ENCODE measurements at places on chromosomes 6 and 20. TPM values are rescaled to one million over a fixed set of nuclear protein-coding genes. Genes with fewer than 3 reads are reported as not detected.

SIGLEC1 gene
- 17.3 TPM for total RNA-seq

MLN gene
- not detected for total RNA-seq

ZNF831 gene
- 0.06 TPM for total RNA-seq

SYCP2 gene
- 0.35 TPM for total RNA-seq

KIFC1 gene
- 3.3 TPM for total RNA-seq

TBXT gene
- total RNA-seq, result not detected

LY6G5B gene
- 13.3 TPM for total RNA-seq

CALHM5 gene
- total RNA-seq, result 2.2 TPM

SYTL3 gene
- 1.7 TPM for total RNA-seq

BNIP5 gene
- not detected for total RNA-seq

TFAP2B gene
- not detected for total RNA-seq

Data from adrenal gland (tissue), 19 donors.